Memory B cell (primary cell): ENCODE measurements at places on chromosomes 4 and X.

DNA sequence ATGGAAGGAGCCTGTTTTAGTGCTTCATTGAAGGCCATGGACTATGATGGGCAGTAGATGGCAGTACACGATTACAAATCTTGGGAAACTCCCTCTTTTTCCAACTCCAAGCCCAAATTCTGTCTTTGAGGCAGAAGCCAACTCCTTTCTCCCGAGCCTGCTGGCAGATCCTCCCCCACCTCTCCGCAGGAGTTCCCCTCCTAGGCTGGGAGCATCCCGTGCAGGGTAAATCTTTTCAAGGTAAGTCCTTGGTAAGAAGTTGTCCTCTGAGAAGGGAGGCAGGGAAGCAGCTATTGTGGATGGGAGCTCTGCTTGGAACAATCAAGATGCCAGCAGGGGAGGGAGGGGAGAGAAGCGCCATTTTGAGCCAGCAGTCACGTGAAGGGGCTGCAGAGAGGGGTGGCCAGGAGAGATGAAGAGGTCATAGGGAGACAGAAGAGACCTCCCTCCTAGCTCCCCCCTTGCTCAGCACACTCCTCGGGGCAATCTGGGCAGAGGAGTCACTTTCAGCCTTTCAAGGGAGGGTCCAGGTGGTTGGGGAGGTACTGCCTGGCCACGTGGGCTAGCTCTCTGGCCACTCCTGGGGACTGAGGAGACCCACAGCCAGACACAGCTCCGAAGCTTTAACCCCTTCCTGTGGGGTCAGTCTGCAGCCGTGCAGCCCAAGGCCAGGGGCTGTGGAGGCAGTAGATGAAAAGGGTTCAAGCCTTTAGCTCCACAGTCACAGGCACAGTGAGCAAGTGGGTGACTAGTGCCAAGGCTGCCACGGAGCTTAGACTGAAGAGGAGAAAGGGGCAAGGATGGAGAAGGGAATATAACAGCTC is 9.6 kb downstream of the CC2D2A start:
- no peaks in the 10 kb centered on the region for H3K4me1 ChIP-seq
- H3K4me3 ChIP-seq, result no peak overlapping the region
- DNase-seq, result no peak
- peaks cover 4% of the 10 kb centered on the region for H3K27me3 ChIP-seq

GRCh38 chr4:98557194-98557892 is 101.1 kb downstream of the TSPAN5 start:
- no peaks in the 10 kb centered on the region for H3K27me3 ChIP-seq
- H3K27ac ChIP-seq, result no peak overlapping the region
- no peak overlapping the region for H3K4me3 ChIP-seq
- H3K36me3 ChIP-seq, result peaks cover 6% of the 10 kb centered on the region
- H3K4me1 ChIP-seq, result peaks cover 4% of the 10 kb centered on the region

DNA sequence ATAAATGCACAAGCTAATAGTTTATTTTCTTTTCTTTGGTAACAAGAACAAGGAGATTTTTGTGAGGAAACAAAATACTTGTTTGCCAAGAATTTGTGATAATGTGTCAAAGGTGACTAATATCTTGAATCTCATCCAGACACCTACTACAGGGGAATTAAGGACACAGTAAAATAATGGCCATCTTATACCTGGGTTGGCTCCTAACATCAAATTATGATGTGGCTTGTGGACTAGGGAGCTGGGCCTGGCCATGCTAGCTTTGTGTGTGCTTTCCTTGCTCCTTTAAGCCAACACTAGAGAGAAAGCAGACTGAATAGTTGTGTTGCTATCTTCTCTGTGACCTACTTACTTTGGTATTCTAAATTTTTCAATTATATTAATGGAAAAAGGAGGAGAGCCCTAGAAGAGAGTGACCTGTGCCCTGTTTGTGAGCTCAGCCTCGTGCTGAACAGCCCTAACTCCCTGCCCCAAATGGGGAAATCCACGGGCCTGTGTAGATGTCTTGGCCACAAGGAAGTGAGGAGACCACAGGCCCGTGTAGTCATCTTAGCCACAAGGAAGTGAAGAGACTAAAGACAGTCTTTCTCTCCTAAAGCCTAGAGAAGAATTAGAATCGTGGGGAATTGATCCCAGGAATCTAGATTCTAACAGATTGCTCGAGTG is 23.3 kb downstream of the ARHGAP24 start:
- H3K27me3 ChIP-seq, result no peaks in the 10 kb centered on the region
- peak overlapping the region; percentile 93 for H3K27ac ChIP-seq
- peaks cover 12% of the 10 kb centered on the region for H3K36me3 ChIP-seq
- H3K4me1 ChIP-seq, result peaks cover 43% of the 10 kb centered on the region

DNA sequence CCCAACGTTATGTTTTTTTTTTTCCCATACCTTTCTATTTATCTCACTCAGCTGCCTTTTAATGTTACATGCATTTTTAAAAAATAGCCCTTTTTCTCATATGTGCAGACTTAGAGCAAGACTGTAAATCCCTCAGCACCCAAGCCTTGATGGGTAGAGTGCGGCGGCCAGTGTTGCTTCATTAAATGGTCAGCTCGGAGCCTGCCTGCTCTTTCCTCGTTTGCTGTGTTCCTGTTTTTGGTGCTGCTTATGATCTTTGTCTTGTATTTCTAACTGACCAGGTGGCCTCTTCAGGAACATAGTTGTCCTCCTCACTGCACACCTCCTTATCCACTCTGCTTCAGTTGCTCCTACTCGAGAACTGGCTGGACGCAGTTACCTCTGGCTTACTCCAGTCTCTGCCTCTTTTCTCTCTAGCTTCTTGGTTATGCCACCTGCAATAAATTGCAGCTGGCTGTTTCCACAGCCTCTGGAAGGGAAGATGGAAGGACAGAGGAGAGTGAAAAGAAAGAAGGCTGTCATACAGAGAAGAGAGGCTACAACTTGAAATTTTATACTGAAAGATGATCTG is 10.7 kb downstream of the RBPJ start:
- H3K4me3 ChIP-seq, result no peak overlapping the region
- H3K4me1 ChIP-seq, result peaks cover 23% of the 10 kb centered on the region
- H3K27ac ChIP-seq, result no peak overlapping the region
- no peaks in the 10 kb centered on the region for H3K27me3 ChIP-seq

DNA sequence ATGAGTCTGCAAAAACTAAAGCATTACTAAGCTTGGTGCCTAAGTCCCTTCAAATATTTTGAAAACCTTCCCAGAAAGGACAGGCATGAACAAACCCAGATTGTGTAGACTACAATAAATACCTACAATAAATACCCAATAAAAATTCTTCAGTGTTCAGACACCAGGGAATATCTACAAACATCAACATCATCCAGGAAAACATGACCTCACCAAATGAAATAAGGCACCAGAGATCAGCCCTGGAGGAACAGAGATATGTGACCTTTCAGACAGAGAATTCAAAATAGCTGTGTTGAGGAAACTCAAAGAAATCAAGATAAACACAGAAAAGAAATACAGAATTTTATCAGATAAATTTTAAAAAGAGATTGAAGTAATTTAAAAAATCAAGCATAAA is 57.8 kb upstream of the NLRP2B start:
- H3K4me3 ChIP-seq, result no peak overlapping the region
- no peaks in the 10 kb centered on the region for H3K36me3 ChIP-seq
- H3K27ac ChIP-seq, result no peak overlapping the region

DNA sequence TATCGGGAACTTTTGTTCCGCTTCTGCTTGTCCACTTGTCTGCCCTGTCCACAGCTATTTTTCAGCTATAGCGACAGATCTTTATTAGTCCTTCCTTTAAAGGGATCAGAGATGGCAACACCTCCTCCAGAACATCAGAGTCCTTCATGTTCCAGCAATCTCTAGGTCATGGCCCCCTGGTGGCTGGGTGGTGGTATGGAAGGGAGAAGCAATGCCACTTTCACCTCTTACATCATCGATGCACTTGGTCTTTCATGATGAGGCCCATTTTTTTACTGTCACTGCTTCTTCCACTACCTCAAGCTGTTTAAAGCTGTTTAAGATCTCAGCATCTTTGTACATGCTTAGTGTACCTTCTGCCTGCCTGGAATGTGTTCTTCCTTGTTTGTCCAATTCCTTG is 106.7 kb downstream of the ARHGAP6 start:
- no peak overlapping the region for H3K27ac ChIP-seq
- H3K4me1 ChIP-seq, result no peaks in the 10 kb centered on the region
- H3K36me3 ChIP-seq, result no peaks in the 10 kb centered on the region
- H3K27me3 ChIP-seq, result no peaks in the 10 kb centered on the region
- DNase-seq, result peak; percentile 17
- no peak overlapping the region for H3K4me3 ChIP-seq

DNA sequence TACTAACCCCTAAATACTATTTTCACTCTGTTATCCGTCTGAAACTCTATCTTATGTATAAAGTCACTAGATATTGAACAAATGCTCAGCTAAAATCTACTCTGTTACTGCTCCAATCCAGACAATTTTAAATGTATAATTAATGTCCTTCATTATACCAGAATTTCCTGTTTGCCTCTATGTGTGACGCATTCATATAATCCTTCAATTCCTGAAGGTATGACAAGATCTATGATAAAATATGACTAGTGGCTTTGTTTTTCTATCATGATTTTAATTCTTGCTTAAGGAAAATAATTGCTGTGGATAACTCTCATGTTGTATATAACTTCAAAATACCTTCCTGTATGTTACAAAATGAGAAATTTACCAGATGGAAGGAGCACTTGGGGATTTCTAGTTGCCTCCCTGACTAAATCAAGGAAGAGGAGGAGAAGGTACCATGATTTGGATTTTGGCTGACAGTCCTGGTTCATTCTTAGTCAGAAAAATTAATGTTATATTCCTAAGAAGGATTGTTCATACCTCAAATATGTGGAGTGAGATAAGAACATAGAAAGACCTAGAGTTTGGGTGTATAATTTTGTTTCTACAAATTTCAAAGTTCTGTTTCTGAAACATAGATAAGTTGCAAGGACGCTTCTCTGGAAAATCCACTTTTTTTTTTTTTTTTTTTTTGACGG is 4.9 kb downstream of the CXCL6 start:
- no peaks in the 10 kb centered on the region for H3K36me3 ChIP-seq
- H3K27ac ChIP-seq, result no peak overlapping the region
- H3K27me3 ChIP-seq, result no peaks in the 10 kb centered on the region
- H3K4me1 ChIP-seq, result no peaks in the 10 kb centered on the region
- DNase-seq, result no peak

DNA sequence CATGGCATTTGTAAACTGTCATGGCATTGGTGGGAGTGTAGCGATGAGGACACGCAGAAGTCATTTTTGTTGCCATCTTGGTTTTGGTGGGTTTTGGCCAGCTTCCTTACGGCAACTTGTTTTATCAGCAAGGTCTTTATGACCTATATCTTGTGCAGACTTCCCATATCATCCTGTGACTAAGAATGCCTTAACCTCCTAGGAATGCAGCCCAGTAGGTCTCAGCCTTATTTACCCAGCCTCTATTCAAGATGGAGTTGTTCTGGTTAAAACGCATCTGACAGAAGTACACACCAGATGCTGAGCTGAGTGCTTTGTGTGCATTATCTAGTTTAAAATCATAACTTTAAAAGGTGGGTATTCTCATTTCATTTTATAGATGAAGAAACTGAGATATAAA is 268.8 kb upstream of the GALNT7 start:
- no peak for DNase-seq
- H3K27ac ChIP-seq, result no peak overlapping the region
- H3K27me3 ChIP-seq, result no peaks in the 10 kb centered on the region
- H3K4me1 ChIP-seq, result no peaks in the 10 kb centered on the region
- no peaks in the 10 kb centered on the region for H3K36me3 ChIP-seq
